T1000 (cell line): ENCODE measurements at places on chromosomes 12 and 14.

GRCh38 chr12:130705178-130705822 lies 10.8 kb downstream of the RIMBP2 start:
- DNase-seq, result no peak

DNA sequence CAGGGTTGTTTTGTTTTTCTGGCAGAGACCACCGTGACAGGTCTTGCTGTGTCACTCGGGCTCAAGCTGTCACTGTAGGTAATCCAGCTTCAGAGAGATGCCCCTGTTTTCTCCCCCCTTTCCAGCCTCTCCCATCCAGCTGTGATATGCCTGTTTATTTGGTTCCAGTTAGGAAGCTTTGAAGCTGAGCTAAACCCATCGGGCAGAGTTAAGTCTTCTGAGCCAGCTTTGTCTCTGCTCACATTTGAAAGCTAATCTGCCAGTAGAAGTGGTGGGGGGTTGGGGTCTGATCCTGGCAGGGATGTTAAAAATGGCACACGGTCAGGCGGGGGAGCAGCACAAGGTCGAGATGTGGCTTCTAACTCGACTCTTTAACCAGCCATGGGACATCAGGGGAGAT lies 130.0 kb downstream of the TSPAN9 start:
- DNase-seq, result no peak

DNA sequence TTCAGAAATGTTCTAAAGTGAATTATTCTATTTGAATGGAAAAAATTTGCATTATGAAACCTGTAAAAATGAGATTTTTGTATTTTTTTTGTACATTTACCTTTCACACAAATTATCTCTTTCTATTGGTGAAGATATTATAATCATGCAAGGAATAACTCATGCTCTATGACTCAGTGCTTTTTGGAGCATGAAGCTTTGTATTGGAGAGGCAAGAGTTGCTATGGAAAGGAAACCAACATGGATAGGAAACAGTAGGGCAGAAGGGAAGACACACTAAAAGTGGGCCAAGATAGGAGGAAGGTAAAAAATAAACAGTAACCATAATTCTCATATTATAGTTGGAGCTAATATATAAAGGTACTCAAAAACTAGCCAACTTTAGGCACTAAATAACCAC lies 79.0 kb downstream of the PLCZ1 start:
- DNase-seq, result no peak

- no peak for DNase-seq
Measured at GRCh38 chr14:67569011-67569650, 30.9 kb downstream of the PIGH start.

DNA sequence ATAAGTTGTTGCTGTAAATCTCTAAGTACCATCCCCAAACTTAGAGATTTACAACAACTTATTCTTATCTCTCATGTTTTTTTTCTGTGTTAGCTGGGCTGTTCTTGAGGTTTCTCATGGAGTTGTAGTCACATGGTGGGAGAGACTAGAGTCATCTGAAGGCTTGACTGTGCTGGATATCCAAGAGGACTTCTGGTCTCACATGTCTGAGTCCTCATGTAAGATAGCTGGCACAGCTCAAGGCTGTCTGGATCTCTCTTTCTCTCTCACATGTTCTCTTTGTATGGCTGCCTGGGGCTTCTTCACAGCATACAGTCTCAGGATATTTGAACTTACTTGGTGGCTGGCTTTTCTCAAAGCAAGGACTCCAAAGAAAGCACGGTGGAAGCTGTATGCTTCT lies 63.8 kb downstream of the DACT1 start:
- no peak for DNase-seq

DNA sequence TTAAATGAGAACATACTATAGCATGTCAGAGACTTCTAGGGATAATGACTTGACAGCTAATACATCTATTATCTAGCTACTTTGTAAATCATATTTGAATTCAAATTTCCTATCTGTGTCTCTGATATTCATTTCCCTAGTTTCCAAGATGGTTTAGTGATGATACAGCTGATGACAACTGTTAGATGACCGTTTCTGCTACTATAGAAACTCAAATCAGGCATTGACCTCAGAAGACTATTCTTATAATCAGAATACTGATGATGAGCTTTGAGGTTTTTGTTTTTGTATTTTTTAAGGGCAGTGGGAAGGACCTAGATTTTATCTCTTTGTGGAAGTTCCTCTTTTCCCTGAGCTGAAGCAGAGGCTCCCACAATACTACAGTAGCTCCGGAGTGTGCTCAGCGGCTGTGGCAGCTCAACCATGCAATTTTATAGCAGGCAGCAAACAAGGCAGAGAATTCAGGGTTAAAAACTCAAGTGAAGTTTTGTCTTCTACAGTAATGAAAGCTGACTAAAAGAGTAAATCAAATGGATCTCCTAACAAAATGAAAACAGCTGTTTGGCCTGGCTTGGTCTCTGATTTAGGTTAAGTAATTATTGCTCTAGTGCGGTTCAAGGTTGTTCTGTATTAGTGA lies 145.1 kb downstream of the SLC25A21 start:
- no peak for DNase-seq

GRCh38 chr14:90387206-90387760 lies 9.5 kb upstream of the CALM1 start:
- no peak for DNase-seq

- no peak for DNase-seq
Measured at GRCh38 chr12:38384816-38385378, 68.3 kb downstream of the ALG10B start.

- peak; percentile 56 for DNase-seq
Measured at GRCh38 chr12:98439981-98440581, 75.3 kb upstream of the TMPO start.

- no peak for DNase-seq
Measured at GRCh38 chr14:26974965-26975364, 377.1 kb upstream of the NOVA1 start.

DNA sequence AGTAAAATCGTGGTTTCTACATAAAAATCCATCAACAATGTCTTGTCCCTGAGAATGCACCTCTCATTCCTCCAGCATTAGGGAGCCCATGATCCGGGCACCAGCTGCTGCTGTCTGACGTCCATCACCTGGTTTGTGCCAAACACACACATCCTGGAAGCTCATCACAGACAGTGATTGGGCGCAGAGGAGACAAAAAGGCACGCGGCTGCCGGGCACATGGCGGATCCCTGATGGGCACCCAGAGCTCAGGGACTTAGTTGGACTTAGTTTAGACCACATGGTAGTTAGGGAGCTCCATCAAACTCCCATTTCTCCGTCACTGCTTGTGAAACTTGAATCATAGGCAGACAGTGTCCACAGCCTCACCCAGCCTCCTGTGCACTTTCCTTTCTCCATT lies 1059.3 kb downstream of the TMEM121 start:
- no peak for DNase-seq

GRCh38 chr12:117853600-117853999 lies 115.2 kb downstream of the KSR2 start:
- no peak for DNase-seq

GRCh38 chr12:32508626-32509025 lies 109.3 kb downstream of the FGD4 start:
- no peak for DNase-seq

- no peak for DNase-seq
Measured at GRCh38 chr12:80939231-80939950, 1.7 kb upstream of the LIN7A start.

DNA sequence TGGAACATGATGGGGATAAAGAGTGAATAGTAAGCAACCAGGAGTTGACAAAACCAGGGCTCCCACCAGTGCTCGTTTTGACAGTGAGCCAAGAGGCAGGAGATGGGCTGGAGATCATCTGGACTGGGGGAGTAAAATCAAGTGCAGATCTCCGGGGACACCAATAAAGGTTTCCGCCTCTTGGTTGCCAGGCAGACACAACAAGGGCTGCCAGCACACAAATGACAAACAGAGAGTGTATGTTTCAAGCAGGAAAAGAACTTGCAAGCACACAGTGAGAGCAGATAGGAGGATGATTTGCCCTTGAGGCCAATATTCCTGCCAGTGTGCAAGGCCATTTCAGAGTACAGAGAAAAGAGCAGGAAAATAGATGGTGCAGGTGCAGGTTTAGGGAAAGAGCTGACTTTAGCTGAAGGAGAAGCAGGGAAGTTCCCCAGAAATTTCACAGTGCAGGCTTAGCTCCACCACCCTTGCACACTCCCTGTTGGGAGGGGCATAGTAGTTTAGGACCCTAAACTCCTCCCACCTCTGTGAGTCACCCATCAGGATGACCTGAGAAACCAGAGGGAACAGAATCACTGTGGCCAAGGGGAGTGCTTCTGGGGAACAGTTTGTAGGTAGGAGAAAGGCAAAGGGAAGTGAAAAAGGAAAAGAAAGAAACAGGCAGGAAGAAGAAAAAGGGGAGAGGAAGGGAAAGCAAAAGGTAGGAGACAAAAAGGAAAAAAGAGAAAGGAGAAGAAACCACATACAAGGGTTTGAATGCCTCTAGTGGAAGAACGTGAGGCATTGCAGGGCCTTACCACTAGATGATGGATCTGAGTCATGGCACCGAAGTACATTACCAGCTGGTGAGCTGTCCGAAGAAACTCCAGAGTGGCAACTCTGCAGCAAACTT lies 404.4 kb downstream of the SLC6A15 start:
- DNase-seq, result peak; percentile 50

DNA sequence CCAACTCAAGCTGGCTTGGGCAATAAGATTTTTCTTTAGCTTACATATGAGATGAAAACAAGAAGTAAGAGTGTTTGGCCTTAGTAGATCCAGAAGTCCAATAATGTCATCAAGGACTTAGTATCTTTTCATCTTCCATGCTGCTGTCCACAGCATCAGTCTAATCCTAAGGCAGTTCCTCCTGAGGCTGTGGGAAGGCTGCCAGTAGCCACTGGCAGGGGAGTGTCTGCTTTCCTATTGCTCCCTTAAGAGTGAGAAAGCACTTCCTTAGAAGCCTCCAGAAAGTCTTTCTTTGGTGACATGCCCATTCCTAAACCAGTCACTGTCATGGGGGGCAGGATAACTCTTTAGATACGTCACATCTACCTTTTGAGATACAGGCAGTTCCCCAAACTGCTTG lies 317.7 kb downstream of the BMP4 start:
- no peak for DNase-seq

DNA sequence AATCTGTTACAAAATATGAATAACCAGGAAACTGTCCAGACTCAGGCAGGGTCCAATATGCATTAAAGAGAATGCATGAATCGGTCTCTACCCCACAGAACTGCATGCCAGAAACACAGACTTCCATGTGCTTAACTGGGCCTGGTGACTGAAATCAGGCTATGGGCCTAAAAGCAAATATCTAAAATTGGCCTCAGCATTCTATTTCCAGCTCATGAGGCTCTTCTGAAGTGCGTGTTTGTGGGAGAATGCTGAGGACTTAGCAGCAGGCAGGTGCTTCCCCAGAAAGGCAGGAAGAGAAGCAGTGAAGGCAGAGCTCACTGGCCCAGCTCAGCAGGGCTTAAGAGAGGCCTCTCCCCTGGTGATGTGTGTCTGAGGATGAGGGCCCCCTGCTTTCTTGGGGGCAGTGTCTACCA lies 48.5 kb downstream of the ADGRD1 start:
- DNase-seq, result no peak

- no peak for DNase-seq
Measured at GRCh38 chr14:64573109-64573508, 23.3 kb downstream of the PPP1R36 start.

GRCh38 chr12:73598626-73599025 lies 939.0 kb upstream of the ATXN7L3B start:
- no peak for DNase-seq

- DNase-seq, result no peak
Measured at GRCh38 chr12:29863665-29864064, 79.9 kb upstream of the TMTC1 start.

DNA sequence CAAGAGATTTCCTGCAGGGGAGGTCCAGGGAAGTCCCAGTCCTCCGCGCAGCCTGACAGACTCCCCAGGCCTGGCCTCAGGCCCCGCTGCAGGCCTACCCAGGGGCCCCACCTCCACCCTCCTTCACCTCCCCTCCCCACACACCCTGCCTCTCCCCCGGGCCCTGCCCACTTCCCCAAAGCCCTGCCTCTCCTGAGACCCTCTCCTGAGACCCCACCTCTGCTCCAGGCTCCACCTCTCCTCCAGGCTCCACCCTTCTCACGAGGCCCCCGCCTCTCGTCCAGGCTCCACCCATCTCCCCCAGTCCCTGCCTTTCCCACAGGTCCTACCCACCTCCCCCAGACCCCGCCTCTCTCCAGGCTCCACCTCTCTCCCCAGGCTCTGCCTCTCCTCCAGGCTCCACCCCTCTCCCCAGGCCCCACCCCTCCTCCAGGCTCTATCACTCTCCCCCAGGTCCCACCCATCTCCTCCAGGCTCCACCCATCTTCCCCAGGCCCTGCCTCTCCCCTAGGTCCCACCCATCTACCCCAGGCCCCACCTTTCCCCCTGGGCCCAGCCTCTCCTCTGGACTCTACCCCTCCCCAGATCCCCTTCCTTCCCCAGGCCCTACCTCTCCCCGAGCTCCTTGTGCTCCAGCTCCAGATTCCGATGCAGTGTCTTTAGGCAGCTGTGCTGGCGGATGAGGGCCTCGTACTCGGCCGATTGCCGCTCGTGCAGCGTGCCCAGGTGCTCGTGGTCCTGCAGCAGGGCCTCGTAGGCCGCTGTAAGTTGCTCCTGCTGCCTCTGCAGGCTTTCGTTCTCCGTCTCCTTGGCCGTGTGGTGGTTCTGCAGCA lies 58.8 kb upstream of the GPR68 start:
- no peak for DNase-seq

DNA sequence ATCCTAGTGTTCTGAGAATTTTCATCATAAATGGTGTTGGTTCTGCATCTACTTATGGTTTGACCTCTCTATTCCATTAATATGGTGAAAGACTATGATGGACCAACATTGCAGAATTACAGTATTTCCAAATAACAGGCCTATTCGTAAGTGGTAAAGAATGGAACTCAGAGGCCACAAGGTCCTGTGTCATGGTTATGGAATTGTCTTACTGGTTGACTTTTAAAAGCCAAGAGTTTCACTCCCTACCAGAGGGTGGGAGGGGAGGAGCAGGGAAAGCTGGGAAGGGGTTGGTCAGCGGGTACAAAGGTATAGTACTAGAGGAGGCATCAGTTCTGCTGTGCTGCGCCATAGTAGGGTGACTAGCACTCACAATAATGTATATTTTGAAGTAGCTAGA lies 153.4 kb downstream of the TMEM132D start:
- no peak for DNase-seq
